ENCODE measurements at places on chromosomes 3 and 15.

GRCh38 chr3:77370413-77370812 lies 330.5 kb downstream of the ROBO2 start:
- peak; percentile 39 for DNase-seq

DNA sequence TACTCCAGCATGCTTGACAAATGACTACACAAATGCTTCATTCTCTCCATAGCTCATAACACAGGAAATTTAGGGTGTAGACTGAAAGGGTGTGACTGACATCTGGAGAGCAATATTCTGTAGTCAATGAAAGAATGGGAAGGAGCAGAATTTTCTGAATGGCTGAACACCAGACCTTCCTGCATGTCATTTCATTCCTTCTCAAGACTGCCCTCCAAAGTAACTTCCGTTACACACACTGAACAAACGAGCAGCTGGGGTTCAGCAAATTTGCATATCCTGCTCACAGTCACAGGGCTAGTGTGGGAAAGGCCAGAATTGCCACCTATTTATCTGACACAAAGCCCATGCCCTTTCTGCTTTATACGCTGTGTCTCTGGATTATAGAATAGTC lies 325.0 kb upstream of the CFAP20DC start:
- DNase-seq: no peak

DNA sequence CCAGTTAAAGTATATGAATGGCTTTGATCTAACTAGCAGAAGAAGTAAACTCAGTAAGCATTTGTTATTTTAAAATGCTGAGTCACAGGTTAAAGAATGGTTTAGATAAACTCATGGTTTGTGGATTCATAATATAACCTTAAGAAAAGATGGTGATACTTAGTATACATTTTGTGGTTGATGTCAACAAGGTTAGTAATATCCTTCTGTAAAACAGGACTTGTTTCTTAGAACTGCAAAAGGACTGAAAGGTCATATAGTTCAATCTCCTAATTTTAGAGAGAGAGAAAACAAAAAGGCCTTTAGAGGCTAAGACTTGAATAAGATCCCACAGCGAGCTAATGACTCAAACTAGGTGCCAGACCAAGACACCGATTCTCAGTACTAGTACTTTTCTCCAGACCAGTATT lies 50.0 kb downstream of the STRIT1 start:
- peak; percentile 61 for DNase-seq

DNA sequence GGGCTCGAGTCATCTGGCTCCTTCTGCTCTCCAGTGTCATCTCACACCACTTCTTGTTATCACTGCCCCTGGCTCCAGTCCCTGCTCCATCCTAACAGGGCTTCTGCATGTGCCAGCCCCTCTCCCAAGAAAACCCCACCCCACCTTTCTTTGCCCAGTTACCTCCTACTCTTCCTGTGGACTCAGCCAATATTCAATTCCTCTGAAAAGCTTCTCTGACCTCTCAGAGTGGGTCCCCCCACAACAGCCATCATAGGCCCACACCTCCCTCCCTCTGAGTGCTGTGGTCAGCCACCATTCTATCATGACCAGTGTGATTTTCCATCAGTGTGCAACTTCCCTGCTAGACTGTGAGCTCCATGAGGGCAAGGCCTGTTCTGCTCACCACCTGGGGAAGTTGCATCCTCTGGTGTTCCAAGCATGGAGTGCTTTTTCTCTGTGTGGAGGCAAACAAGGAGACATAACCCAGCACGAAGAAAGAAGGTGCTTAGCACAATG lies 71.6 kb downstream of the ADCY5 start:
- DNase-seq: no peak

- DNase-seq: peak; percentile 39
Measured at GRCh38 chr3:189282741-189283140, 111.0 kb downstream of the TPRG1 start.

- no peak for DNase-seq
Measured at GRCh38 chr15:44015545-44016305, 179.3 kb downstream of the FRMD5 start.

DNA sequence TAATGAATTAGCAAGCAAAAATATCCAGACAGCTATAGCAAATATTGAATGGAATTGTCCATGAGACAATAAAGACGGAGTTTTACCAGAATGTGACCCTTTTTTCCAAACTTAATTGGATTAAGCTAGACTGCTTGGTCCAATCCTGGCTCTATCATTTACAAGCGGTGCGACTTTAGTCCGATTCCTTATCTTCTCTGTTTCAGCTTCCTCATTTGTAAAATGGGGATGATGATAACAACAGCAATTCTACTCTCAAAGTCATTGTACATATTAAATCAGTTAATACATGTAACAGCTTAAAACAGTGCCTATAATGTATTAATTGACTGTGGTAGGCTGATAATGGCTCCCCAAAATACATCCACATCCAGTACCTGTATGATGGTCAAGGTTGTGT lies 62.1 kb upstream of the CRBN start:
- no peak for DNase-seq

DNA sequence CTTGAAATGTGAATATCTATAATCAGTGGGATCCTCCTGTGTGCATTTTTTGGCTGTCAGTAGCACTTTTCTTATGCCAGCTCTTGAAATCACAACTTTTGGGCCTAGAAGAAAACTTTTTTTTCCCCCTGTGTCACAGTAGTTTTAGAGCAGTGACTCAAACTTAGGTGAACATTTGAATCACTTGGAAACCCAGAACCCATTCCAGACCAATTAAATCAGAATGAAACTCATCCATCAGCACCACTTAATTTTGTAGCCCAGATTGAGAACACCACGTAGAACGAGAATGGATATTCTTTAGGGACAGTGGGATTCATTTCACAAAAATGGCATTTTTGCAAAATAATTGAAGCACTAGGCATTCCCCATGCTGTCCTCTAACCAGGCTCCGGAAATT lies 224.8 kb upstream of the NANOGP8 start:
- DNase-seq: no peak

- peak; percentile 22 for DNase-seq
Measured at GRCh38 chr3:130539005-130539404, 22.0 kb downstream of the COL6A6 start.

GRCh38 chr3:36444909-36445308 lies 64.6 kb downstream of the STAC start:
- DNase-seq: no peak

DNA sequence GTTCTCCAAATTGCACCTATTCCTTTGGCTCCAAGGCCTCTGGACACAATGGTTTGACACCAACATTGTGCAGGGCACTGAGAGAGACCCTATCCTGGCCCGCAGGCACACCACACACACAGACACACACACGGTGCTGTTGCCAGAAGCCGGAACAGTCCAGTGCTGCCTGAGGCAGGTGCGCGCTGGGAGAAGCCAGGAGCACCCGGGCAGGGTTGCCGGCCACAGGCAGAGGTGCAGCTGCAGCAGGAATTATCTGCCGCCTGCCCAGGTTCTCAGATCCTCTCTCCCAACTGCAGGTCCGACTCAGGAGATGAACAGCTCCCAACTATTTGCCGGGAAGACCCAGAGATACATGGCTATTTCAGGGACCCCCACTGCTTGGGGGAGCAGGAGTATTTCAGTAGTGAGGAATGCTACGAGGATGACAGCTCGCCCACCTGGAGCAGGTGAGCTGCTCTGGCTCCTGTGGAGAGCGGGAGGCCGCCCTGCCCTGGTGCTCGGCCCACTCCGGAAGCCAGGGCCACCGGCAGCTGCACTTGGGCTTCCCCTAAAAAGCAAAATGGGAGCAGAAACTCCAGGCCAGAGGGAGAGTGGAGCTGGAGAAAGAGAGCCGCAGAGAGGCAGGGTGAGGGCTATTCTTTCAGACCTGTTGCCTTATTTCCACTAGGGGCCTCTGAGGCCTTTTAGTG lies 42.9 kb downstream of the CHDH start:
- DNase-seq: no peak

DNA sequence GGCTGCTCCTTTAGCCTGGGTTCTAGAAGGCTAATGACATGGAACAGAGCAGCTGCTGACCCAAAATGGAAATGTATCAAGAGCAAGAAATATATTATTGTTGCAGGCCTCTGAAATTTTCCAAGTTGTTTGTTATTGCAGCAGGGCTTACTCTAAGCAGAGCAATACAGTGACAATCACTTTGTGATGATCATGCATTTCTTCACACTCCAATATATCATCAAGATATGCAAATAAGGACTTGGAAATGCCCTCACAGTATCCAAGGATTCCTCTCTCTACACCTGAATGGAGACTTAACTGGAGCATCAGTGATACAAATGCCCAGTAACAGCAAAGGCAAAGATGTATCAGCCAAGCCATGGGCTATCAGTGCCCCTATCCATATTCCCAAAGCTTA lies 89.6 kb downstream of the PDZRN3 start:
- DNase-seq: no peak

DNA sequence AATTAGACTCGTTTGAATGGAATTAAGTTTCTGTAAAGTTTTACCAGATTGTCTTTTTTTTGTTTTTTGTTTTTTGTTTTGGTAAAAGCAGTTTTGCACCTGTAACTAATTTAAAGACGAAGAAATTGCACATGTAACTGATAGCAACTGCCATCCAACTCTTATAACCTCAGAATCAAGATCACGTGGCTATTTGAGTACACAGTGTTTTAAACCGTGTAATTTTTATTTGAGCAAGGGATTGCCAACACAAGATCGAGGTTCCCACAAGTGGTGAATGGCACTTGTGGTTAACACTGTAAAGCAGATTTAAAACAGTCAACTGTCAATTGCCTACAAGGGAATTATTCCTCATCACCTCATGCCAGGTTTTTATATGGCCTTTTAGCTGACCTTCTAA lies 67.3 kb downstream of the PPARG start:
- no peak for DNase-seq

- DNase-seq: no peak
Measured at GRCh38 chr3:15664144-15664543, 62.6 kb downstream of the BTD start.

DNA sequence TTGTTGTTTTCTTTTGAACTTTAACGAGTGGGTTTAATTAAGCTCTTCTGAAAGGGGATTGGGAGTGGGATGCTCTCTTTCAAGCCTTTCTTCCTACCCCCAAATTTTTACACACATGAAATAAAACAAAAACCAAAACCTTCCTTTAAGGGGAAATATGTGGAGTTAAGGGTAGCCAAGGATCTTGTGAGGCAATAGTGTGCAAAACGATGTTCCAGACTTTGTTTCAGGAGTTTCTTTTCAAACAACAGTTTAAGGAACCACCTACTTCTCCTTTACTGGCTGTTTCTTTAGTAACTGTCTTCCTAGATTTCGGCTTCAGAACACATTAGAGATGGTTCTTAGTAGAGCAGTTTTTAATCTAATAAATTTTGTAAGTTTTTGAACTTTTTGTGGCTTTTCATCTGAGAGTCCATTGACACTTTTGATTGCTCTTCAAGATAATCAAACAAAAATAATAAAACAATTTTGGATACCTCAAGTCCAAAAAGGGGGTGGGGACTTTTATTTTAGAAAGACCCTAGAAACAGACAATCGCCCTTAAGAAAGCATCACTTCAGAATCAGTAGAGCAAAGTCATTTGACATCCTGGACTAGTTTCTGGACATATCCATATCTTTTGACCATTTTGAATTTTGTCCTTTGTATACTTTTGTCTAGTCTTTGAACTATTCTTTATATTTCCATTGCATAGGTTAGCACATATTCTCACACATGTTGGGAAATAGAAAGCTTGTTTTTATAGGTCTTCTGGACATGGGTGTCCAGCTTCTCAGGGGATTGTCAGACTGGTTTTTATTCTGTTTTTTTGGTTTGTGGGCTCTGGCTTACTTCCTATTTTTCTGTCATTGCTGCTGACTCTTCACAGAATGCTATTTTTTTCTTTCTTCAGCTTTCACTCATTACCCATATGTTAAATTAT lies 6.0 kb downstream of the DIPK2A start:
- peak; percentile 13 for DNase-seq

DNA sequence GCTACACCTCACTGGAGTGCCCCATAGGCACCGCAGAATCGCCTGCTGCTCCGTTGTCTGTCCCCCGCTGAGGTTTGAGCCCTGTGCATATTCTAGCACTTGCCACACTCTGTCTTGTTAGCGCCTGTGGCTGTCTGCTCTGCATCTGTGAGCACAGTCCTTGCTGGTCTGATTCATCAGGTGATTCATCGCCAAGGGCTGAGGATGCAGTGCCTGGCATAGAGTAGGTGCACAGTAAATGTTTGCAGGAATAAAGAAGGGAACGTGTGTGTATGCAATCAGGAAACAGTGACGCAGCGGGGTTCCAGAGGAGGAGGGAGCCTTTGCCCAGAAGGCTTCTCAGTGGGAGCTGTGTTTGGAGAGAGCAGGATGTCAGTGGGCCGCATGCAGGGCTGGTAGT lies 124.0 kb upstream of the PLXNA1 start:
- peak; percentile 90 for DNase-seq

DNA sequence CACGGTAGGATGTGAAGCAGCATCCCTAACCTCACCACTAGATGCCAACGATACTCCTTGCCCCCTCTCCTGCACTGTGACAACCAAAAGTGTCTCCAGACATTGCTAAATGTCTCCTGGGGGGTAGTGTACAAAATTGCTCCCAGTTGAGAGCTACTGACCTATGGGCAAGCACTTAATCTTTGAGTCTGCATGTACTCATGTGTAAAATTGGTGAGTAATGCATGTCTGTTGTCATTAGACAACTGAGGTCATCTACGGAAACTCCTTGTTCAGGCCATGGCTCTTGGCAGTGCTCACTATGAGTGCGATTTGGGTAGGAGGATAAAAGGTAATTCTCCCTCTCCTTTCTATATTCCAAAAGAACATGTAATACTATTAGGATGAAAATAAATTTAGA lies 29.2 kb downstream of the PDHB start:
- DNase-seq: no peak

DNA sequence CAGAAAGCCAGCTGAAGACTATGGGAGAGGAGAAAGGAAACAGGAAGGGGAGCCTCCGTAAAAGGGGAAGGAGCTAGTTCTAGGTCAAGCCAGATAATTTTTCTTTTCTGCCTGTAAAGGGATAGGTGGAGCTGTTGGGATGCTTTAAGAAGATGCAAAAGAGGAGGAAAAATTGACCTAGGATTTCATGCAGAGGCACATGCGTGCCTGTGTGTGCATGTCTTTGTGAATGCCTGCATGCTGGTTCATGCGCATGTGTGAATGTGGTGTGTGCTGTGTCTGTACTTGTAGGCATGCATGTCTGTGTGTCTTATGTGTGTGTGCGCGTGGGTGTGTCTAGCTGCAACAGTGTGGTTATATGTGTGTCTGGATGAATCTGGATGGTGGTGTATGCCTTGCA lies 27.3 kb downstream of the CCDC33 start:
- no peak for DNase-seq

Data from H4 (cell line).